ENCODE measurements at places on chromosomes 5 and 9.

DNA sequence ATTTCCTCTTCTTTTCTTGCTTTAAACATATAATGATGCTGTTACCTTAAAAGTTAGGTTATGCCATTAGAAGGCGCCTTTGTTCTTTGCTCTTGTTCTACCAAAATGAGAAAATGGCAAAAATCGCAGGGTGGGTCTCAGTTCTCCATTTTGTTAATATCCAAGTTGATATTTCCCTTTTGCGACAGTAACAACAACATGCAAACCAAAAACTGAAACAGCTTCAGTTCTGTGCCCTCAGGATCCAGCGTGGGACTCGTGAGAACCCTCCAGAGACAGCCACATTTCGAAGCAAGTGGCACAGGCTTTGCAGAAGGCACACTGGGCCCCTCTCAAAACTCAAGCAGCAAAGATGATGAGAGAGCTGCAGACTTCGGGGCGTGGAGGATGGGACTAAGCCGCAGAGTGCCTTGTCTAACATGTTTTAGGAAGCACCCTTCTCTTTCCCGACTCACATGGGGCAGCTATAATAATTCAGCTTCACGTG lies 33.0 kb upstream of the LCP2 start:
- no peak for DNase-seq

DNA sequence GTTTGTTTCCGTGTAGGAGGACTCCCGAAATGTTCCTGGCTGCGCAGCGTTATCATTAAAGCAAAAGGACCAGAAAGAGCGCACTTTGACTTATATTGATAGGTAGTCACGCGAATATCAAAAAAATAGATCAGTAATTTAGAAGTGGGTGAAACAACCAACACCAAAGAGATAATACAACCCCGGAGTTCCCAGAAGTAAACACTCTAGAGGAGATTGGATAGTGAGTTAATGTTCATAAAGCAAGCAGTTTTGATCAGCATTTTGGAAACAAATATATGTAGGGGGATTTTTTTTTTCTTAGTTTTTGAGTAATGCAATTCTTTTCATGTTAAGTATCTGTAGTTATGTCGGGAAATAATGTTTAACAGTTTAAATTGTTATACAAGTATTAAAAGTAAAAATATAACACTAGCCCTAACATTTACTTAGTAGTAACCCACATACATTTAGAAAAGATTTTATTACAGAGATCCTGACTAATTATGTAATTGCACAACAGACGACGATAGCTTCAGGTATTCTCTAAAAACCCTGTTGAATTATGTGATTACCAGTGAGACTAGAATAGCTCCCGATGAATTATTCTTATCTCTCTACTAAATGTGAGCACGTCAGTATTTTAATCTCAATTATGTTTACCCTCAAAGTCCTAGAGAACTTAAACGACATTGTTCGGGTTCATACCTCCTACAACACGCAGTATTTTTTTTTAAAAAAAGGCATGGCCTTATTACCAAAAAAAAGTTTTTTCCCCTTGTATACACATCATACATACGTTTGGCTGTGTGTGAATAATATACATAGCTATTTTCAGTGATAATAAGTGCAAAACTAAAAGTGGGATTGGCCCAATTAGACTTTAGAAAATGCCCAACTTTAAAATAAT lies 9.4 kb upstream of the NFIB start:
- no peak for DNase-seq

DNA sequence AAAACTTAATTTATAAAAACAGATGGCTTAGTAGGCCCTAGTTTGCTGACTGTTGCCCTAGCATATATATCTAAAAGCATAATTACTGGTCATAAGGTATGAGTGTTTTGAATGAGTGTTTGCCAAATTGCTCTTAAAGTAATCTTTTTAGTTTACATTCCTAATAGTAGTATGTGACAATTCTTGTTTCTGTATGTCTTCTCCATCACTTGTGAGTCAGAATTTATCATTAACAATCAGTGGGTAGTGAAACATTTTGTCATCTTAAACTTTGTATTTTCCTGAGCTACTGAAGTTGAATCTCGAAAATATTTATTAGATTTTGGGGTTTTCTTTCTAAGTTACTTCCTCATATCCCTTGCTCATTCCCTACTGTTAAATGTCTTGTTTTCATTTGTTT lies 49.6 kb downstream of the APC start:
- DNase-seq: no peak

DNA sequence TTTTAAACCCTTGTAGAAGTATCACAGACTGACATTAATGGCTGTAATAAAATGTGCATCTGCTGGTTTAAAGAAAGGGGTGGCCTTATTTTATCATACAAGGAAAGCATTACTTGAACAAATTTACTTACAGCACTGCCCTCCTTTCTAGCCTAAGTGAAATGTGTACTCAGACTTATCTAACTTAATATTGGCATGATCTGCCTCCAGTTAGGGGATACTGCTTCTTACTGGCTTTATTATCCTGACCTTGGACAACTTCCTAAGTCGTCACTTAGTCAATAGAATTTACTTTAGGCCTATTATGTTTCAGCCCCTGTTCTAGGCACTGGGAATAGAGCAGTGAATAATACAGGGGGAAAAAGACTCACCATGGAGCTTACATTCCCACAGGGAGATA lies 79.4 kb downstream of the TEK start:
- no peak for DNase-seq

GRCh38 chr9:136899196-136899595 lies 12.9 kb downstream of the TRAF2 start:
- no peak for DNase-seq

GRCh38 chr9:137441289-137441934 lies at the start of gene ENTPD8:
Gene ENTPD8, minus strand, starts transcription at chr9:137441357. Its CDS starts 3,072 bp downstream, at chr9:137438285.
- DNase-seq: no peak

DNA sequence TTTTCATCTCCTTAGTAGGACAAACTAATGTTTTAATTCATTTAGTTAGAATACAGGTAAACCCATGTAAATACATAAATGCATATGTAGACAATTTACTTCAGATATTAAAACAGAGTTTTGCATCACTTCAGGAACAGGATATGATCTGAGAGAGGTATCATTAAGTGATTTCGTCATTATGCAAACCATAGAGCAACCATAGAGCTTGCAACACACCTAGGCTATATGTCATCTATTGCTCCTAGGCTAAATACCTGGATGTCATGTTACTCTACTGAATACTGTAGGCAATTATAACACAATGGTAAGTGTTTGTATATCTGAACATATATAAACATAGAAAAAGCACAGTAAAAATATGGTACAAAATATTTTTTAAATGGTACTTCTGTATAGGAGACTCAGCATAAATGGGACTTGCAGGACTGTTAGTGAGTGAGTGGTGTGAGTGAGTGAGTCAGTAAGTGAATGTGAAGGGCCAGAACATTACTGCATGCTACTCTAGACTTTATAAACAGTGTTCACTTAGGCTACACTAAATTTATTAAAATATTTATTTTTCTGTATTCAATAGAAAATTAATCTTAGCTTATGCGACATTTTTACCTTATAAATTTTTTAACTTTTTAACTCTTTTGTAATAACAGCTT lies 1377.5 kb upstream of the CDH9 start:
- DNase-seq: no peak

Measured in stimulated activated CD8-positive, alpha-beta memory T cell treated with anti-CD3 and anti-CD28 coated beads, Interleukin-12 subunit alpha, Interleukin-12 subunit beta, amount 100 ng/mL, for 1 hour (primary cell).